Thoracic aorta (tissue), 2 donors: ENCODE measurements at places on chromosomes 6 and 20.

DNA sequence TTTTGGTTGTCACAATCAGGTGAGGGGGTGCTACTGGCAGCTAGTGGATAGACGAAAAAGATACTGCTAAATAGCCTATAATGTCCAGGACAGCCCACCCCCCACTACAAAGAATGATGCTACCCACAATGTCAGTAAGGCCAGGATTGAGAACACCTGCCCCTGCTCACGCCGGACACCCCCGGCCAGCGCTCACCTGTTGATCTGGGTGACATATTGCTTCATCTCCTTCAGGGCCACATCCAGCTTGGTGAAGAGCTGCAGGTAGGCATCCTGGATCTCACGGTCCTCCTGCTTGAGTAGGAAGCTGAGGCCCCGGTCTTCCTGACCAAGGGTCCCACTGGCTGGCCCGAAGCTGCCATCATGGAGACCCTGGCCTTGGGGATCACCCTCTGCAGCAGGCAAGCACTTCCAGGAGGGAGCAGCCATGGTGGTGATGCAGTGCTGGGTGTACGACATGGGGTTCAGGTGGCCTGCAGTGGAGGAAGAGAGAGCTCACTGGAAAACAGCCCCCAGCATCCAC lies 178.6 kb downstream of the PREX1 start:
- no peak for DNase-seq

GRCh38 chr6:106431972-106432371 lies 71.5 kb downstream of the CRYBG1 start:
- DNase-seq: no peak

DNA sequence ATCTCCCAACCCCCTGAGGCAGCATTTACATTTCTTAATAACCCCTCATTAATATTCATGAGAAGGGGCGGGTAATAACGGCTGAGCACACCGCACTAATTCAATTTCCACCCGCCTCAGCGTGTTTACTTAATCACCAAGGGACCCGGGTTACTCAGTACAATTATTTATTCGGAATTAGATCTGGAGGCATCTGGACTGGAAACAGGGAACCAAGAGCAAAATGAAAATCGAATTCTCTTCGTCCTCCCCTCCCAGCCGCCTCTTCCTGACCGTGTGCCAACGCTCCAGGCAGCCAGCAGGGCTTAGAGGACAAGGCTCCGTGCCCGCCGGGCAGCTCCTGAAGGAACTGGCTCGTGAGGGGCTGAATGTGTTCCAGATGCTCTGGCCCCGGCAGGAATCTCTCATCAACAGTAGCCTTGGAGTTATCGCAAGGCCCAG lies 23.5 kb upstream of the CTNNBL1 start:
- DNase-seq: no peak

DNA sequence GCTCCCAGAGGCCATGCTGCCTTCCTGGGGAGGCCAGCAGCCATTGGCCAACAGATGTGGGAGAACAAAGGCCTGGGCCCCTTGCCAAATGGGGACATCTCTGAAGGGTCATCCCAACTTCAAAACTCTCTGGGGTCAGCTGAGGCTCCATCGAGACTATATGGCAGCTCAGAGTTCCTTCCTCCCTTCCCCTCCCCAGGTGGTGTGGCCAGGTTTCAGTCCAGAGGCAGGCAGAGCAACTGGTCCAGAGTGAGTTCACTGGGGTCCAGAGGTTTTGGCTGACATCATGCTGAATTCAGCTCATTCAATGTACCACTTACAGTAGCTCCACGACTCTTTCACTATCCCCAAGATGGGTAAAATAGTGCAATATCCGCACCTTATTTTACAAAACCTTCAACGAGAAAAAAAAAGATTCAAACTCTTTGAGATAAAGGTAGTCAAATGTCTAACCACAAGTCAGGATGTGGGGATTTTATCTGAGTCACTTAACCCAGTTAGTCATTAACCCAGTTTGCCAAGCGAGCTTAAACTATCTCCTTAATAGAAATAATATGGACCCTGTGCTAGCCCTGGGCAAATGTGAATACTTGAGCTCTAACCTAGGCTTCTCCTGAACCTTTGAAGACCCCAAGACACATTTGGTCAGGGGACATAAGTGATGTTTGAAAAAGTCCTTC lies 108.4 kb upstream of the PLEKHG1 start:
- DNase-seq: no peak

- DNase-seq: no peak
These were observed 78.6 kb downstream of the TRMT6 start for GRCh38 chr20:5871459-5872410.

GRCh38 chr20:2132461-2132901 lies 30.9 kb downstream of the STK35 start:
- DNase-seq: no peak
